ENCODE measurements at places on chromosomes 16 and 17.

- DNase-seq = no peak
These were observed 30.8 kb downstream of the WSCD1 start for GRCh38 chr17:6100891-6101500.

DNA sequence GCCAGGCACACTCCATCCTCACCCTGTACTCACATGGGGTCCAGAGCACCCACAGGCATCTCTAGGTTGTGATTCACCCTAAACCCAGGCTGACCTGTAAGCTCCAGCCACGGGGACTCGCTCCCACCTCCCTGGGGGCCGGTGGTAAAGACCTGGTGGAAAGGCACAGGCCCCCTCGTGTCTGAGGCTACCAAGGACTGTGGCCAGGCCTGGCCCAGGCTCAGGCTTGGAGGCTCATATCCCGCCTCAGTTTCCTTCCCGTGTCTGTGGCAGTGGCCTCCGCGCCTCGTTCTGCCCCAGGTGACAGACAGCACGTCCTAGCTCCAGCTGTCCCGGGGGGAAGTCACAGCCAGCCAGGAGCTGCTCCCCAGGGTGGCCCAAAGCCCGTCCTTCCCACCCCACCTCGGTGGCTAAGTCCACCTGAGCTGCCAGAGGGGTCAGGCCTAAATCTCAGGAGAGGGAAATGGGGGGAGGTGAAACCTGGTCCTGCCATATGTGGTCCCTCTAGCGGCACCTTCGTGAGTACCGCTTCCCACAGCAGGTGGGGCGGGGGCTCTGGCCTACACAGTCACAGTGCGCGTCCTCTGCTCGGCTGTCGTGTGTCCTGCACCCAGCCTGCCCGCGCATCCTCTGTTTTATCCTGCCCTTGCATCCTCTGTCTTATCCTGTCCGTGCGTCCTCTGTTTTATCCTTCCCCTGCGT lies 12.6 kb downstream of the CDH15 start:
- DNase-seq = no peak

DNA sequence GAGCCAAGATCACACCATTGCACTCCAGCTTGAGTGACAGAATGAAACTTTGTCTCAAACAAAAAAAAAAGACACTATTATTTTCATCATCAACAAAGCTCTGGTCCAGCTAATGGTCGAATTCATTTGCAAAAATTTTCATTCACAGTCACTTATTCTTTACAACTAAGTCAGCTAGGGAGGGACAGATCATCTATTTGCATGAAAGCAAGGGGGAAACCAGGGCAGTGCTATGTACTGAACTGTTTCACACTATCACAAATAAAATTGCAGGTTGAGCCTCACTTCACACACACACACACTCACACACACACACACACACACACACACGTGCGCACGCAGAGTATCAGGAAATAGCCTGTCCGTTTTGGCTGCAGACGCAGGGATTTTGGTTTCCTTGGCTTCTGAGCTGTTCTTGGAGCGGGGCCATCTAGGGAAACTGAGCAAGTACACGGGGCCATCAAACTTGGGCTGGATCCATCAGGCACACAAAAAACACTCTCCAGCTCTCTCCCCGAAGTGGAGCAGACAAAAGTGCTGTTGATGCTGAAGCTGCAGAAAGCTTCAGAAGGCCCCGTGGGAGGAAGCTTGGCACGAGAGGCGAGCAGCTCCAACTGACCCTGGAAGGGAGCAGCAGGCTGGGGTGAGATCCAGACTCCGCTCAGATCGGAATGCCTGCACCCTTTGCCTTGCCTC lies 44.3 kb upstream of the HELZ start:
- peak; percentile 79 for DNase-seq

GRCh38 chr16:26031286-26031685 lies 339.5 kb downstream of the HS3ST4 start:
- DNase-seq = no peak

- DNase-seq = no peak
These were observed 226.0 kb upstream of the GSE1 start for GRCh38 chr16:85387171-85387507.

- DNase-seq = no peak
These were observed 565 bp downstream of the WDR45B start for GRCh38 chr17:82647593-82648164.

GRCh38 chr17:7475764-7476422 lies 3.5 kb downstream of the ZBTB4 start:
- DNase-seq = no peak

- no peak for DNase-seq
These were observed 28.7 kb downstream of the KNOP1 start for GRCh38 chr16:19689342-19689741.

DNA sequence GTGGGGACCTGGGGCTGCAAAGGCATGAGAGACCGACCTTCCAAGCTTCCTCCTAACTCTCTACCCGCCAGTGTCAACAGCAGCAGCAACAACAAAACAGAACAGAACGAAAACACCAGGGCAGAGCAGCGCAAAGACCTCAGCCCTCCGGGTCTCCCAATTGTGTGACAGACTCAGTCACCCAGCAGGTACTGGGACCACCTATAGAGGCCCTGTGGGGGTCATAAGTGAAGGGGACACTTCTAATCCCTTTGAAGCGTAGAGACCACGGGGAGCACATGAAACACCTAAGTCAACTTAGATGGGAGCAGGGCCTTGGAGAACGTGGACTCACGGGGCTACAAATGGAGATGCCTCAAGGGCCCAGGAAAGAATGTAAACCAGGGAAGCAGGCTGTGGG lies 12.6 kb upstream of the CCDC182 start:
- no peak for DNase-seq

- DNase-seq = no peak
These were observed 69.6 kb upstream of the GAS7 start for GRCh38 chr17:10268005-10268404.

- no peak for DNase-seq
These were observed 19.6 kb downstream of the BEAN1 start for GRCh38 chr16:66446737-66447136.

GRCh38 chr17:1324201-1324771 lies 44.8 kb downstream of the TRARG1 start:
- DNase-seq = no peak

- no peak for DNase-seq
These were observed 15.6 kb downstream of the SLC7A6 start for GRCh38 chr16:68279726-68280558.

GRCh38 chr16:82917886-82918595 lies 291.3 kb downstream of the CDH13 start:
- DNase-seq = no peak

DNA sequence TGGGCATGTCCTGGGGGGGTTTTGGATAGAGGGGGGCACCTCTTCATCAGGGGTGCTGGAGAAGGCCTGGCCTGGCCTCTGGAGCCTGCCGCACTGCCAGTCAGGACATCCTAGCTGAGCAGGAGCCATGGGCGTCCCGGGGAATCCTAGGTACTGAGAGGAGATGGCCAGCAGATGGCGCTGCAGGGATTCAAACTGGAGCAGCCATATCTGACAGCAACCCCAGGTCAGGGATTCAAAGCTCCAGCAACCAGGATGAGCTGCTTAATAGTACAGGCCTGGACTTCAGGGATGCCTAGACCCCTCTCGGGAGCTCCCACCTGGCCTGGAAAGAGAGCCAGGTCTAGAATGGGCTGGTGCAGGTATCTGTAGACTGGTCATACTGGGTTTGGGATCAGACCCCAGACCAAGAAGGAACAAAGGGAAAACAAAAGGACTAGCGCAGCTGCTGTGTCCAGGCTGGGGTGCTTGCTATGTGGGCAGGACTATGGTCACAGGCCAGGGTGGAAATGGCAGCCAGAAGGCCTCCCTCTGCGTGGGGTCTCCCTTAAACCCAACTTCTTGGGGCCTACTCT lies 306.9 kb upstream of the RBFOX1 start:
- no peak for DNase-seq

GRCh38 chr16:56764835-56765234 lies 34.9 kb downstream of the NUP93 start:
- DNase-seq = no peak

- DNase-seq = no peak
These were observed 797 bp upstream of the RAB11FIP3 start for GRCh38 chr16:424623-425081.

- peak; percentile 35 for DNase-seq
These were observed 280.1 kb upstream of the MON1B start for GRCh38 chr16:76910931-76911330.

- no peak for DNase-seq
These were observed 22.3 kb upstream of the PLLP start for GRCh38 chr16:57306676-57307341.

- DNase-seq = no peak
These were observed 26.9 kb downstream of the GPRC5B start for GRCh38 chr16:19857593-19858339.

- no peak for DNase-seq
These were observed 46.9 kb upstream of the SIAH1 start for GRCh38 chr16:48432136-48432535.

GRCh38 chr16:75304521-75305363 lies 53.3 kb upstream of the BCAR1 start:
- peak; percentile 55 for DNase-seq

- DNase-seq = no peak
These were observed 4.0 kb upstream of the ABCC3 start for GRCh38 chr17:50630524-50631194.

- no peak for DNase-seq
These were observed 232.7 kb downstream of the SOX9 start for GRCh38 chr17:72353502-72353901.

DNA sequence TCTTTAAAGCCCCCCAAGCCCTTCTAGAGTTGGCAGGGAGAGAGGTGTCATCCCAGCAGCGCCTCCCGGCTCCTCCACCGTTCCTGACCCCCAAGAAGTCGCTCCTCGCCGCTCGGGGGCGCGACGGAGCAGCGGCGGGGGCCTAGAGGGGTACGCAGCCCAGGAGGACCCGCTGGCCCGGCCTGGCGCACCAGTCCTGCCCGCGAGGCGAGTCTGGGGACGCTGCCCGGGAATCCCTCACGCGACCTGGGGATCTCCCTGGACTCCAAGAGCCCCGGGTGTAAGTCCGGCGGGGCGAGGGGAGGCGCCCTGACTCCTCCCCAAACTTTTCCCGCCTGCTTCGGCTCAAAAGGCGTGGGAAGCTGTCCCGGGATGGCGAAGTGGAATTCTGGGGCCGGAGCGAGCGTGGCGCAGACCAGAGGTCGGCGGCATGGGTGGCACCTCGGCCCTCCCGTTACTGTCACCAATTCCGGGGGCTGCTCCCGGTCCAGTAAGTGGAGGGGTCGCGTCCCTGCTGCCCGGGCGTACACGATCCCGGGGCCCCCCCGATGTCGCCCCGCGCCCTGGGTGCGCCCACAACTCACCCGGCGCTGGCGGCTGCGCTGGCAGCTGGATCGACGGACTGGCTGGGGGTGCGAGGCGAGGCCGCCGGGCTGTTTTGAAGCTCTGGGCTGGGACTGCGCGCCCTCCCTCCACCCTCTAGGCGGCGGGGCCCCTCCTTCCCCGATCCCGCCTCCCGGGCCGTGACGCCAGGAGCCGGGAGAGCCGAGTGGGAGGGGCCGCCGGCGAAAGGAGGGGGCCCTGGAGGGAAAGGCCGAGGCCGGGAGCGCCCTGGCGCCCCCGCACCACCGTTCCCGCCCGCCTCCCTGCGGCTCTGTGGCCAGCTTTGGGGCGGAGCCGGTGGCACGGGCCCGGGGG lies at the start of gene EMP2:
TSS of gene EMP2 (minus strand) at position 634 of the 918 bp plus-strand sequence. CDS start 32,981 bp downstream, outside the sequence.
- DNase-seq = peak; percentile 35

DNA sequence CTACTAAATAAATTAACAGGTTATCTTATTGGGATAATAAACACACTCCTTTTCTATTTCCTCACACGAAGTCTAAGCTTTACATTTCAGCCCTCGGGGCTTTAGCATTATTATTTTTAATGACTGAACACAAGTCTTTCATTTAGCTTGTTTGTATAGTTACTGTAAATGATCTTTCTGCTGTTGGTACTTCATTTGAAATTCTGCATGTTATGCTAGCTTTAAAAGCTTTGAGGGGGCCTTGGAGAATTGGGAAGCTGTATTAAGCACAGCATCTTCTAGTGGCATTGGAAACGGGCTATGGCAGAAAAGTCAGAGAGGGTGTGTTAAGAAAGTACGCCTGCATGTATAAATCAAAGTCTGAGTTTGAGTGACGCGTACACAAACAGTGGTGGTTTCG lies 243.7 kb downstream of the FTO start:
- no peak for DNase-seq

- DNase-seq = no peak
These were observed 4.3 kb upstream of the NUPR1 start for GRCh38 chr16:28543072-28543471.

DNA sequence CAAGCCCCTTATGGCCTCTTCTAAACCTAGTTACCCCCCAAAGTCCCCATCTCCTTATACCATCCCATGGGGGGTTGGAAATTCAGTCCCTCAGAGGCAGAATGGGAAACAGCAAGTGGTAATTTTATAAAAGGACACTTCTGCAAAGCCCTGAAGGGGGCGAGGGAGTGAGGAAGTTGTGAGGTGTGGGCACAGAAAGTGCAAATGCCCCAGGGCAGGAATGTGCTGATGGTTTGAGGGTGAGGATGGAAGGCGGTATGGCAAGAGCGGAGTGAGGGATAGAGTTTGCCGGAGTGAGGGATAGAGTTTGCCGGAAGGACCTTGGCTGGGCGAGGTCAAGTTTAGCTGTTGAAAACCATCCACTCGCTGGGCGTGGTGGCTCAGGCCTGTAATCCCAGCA lies 52.7 kb downstream of the HAPSTR1 start:
- DNase-seq = no peak

DNA sequence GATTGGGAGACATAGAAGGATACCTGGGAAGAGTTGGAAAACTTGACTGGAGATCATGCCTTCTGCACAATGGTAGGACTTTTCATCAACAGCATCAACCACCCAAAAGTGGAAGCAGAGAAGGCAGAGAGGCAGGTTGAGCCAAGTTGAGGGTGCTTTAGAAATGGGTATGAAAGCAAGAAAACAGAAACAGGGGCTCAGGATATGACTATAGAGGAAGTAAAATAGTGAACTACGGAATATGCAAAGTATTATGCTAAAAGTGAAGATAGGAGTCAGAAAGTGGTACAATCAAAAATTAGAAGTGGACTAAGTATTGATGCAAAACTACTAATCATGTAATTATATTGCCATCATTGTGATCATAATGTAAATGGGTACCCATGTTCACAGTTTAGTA lies 16.1 kb upstream of the ARHGAP44 start:
- DNase-seq = no peak

GRCh38 chr16:66409156-66409555 lies 17.9 kb upstream of the BEAN1 start:
- DNase-seq = peak; percentile 18

DNA sequence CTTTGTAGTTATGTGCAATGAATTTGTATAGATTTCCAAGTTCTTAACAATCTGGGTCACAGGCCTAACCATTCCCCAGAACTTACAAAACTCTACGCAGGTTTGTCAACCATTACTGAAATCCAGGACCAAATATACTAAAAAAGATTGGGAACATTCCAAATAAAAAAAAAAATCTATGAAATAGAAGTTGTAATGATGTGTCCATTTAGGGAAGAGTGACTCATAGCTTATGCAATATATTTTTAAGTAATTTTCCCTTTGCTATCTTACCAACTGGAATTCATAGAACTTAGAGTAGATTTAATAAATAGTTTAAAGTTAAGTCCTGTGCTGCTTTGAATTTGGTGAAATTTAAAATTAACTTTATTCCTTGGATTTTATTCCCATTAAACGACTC lies 393.2 kb downstream of the PMP22 start:
- DNase-seq = peak; percentile 8
